M059J (cell line): ENCODE measurements at places on chromosomes 3 and 15. TPM values are rescaled to one million over a fixed set of nuclear protein-coding genes. Genes with fewer than 3 reads are reported as not detected.
A peak's percentile ranks its signal among the peaks of the same experiment; 100 is the strongest.

DNA sequence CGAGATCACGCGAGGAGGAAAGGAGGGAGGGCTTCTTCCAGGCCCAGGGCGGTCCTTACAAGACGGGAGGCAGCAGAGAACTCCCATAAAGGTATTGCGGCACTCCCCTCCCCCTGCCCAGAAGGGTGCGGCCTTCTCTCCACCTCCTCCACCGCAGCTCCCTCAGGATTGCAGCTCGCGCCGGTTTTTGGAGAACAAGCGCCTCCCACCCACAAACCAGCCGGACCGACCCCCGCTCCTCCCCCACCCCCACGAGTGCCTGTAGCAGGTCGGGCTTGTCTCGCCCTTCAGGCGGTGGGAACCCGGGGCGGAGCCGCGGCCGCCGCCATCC is 1.1 kb upstream of the SETD5 start:
- peak; percentile 91 for DNase-seq

Gene CGGBP1
- total RNA-seq: 22.8 and 36.9 TPM in 2 replicates

DNA sequence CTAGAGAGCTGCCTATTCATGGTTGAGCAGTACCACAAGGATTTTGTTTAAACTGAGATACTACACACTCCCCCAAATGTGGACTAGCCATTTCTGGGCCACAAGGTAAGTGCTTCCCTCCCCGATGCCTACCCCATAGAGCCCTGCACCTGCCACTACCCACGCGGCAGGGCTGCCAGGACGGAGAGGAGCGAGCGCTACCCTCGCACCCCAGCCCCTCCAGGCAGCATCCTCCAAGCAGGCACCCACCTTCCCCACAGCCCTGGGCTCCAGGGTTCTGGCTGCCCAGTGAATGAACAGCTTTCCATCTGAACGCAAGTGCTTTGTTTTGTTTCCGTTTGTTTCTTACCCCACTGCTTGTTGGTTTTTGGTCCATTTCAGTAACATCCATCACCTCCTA is 59.2 kb downstream of the CHDH start:
- no peak for DNase-seq

- no peak for DNase-seq
Observed at GRCh38 chr3:142500211-142500610, 52.4 kb upstream of the XRN1 start.

- no peak for DNase-seq
Observed at GRCh38 chr3:174325171-174325570, 534.0 kb upstream of the NAALADL2 start.

DNA sequence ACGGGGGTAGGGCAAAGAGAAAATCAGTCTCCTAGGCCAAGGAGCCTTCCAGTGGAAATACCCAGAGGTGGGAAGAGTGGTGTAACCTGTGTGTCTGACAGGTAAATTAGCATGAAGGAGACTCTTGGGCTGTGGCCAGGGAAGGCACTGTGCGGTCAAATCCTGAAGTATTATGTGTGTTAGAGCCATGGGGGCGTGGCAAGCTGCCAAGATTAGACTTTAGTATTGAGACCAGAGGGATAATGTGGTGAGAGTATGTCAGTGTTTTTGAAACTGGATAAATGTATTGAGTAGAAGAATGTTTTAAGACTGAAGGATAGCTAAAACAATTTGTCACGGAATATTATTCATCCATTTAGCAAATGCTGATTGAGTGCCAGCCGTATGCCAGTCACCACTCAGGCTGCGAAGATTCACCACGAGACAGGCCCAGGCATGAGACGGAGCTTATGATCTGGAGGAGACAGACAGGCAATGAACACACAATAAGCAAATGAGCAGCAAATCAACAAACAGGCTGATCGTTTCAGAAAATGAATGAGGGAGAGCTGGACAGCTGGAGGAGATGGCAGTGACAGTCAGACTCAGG is 445.9 kb downstream of the MCTP2 start:
- DNase-seq: no peak

- no peak for DNase-seq
Observed at GRCh38 chr3:16320711-16321110, 55.7 kb downstream of the OXNAD1 start.

Gene WDR93
- 0.25 TPM in 1 of 2 replicates, not detected in the other for total RNA-seq

GRCh38 chr15:45715528-45715927 is 80.7 kb downstream of the SQOR start:
- peak; percentile 34 for DNase-seq

Gene IL17RD
- total RNA-seq: 1.6 and 3.5 TPM in 2 replicates

- no peak for DNase-seq
Observed at GRCh38 chr15:33516563-33516962, 205.8 kb downstream of the RYR3 start.

GRCh38 chr15:100775581-100776185 is 103.9 kb upstream of the ALDH1A3 start:
- no peak for DNase-seq

DNA sequence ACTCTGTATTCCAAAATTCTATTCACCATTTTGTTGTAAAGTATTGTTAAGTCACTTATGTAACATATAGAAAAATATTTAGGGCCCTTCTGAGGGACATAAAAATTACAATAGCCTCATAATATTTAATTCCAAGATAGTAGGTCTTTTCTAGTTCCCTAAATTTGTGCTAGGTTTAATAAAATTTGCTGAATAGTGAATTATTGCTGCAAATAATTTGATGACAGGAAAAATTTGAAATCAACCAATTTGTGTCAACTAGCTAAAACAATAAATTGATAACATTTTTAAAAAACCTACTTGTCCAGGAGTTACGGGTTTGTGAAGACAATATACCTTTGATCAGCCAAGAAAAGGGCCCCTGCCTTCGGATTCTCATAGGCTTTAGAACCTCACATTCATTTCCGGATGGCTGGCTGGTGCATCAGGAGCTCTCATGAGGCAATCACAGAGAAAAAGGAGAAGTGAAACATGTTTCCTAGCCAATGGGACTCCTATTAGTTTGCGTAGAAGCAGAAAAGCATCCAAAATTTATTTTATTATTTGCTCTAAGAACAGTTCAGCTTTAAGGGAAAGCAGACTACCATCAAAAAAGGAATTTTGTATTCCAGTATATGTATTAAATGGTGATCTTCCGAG is 177.2 kb downstream of the LRRC3B start:
- DNase-seq: no peak

Gene ERICH6
- total RNA-seq: 0.07 TPM in 1 of 2 replicates, not detected in the other

GRCh38 chr3:28348629-28349468 is at the start of the genes AZI2 and ZCWPW2:
Gene AZI2 (minus strand): TSS chr3:28348824. CDS start chr3:28340617, 8,207 bp downstream.
Gene ZCWPW2 (plus strand): TSS chr3:28348721. CDS start chr3:28413069, 64,348 bp downstream.
- DNase-seq: peak; percentile 92

GRCh38 chr3:141388395-141388794 is 20.1 kb downstream of the ZBTB38 start:
- DNase-seq: no peak

- DNase-seq: no peak
Observed at GRCh38 chr15:31250033-31250432, 76.6 kb upstream of the KLF13 start.

DNA sequence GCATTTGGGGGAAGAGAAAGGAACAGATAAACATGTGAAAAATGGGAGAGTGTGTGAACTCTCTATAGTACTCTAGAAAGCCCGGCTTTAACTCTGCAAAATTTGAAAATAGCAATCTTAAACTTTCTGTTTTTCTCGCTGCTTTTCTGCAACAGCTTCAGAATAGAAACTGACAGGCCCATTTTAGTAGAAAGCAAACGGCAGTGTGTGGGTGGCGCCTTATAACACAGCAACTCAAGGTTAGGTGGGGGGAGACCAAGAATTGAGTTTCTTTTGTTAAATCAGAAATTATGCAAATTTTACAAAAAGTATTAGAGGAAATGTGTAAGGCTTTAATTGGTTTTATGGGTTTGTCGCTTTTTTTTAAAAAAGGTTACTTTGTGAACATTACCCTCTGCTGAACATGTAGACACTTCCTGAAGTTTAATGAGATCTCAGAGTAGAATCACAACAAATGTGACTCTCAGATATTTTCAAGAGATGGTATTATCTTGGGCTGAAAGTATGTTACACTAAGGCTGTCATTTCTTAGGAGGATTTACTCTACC is 107.0 kb downstream of the PTPRG start:
- DNase-seq: no peak

GRCh38 chr3:10374311-10374710 is 53.4 kb upstream of the SEC13 start:
- DNase-seq: no peak

DNA sequence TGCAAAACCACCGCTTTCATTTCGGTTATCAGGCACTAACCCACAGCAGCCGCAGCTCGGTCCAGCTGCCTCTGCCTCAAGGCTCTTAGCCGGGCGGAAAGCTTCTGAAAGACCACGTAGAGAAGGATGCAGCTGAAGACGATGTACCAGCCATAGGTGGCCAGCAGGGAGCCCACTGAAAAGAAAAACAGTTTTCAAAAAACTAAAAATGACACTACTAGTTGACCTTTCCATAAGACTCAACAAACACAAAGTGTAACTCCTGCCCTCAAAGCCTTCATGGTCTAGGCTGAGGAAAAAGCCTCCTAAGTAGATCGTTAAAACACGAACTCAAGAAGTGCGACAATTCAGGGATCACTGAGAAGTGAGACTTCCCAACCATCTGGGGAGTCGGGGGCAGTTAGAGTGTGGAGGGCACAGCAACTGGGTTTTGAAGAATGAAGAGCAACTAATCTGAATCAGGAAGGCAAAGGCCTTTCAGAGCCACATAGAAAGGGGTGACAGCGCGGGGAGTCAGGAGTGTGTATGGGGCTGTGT is 716 bp downstream of the SELENOS start:
- DNase-seq: peak; percentile 21

Gene LAMB2
- 229 and 329 TPM in 2 replicates for total RNA-seq

Gene CCR9
- total RNA-seq: not detected in 2 replicates

Gene SLC38A3
- total RNA-seq: 0.89 and 0.96 TPM in 2 replicates

DNA sequence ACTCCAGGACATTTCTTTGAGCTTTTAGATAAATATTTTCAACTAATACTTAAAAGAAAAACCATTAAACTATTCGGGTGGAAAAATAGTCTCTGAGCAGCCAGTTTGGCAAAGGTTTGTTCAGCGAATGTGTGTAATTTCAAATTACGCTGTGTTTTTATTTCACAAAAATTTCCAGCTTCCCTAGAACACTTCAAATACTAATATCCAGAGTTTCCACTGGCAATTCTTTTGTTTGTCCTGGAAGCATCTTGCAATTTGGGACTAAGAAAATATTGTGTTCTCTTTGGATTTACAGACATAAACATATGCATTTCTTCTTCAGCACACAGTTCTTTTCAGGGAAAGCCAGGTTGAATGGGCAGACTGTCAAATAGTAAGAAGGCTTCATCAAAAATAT is 61.9 kb downstream of the MDFIC2 start:
- DNase-seq: no peak

DNA sequence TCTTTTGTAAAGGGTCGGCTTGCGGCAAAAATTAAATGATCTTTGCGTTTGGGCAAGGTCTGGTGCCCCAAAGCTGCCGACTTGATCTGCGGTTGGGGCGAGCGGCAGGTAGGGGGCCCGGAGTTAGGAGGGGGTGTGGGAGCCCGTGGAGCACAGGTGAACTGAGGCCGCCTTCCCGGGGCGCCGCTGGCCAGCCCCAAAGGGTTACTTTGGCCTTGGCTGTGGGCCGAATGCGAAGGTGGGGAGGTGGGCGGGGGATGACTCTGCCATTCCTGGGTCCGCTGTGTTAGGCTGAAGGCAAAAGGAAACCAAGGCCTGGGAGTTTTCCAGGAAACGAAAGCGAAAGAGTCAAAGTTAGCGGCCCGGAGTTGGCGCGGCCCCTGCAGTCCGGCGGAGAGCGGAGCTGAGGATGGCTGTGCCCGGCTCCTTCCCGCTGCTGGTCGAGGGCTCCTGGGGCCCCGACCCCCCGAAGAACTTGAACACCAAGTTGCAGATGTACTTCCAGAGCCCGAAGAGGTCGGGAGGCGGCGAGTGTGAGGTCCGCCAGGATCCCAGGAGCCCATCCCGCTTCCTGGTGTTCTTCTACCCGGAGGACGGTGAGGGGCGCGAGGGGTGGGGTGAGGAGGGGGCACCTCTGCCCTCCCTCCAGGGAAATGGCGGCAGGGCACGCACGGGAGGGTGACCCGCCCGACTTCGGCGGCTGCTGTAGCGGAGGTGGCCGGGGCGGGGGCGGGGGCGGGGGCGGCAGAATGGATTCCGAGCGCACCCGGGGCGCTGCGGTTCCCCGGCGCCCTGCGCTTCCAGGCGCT is at the start of gene PARP14:
PARP14 (plus strand) TSS at position 365 of the 809 bp plus-strand sequence; CDS start at position 410, 45 bp downstream.
- peak; percentile 94 for DNase-seq

Gene TRIM42
- not detected in 2 replicates for total RNA-seq

Gene STRIT1
- not detected in 2 replicates for total RNA-seq

- DNase-seq: no peak
Observed at GRCh38 chr3:186901135-186901734, 29.1 kb upstream of the ST6GAL1 start.

Gene ALDH1L1
- total RNA-seq: 0.54 and 1.2 TPM in 2 replicates
